Activated naive CD8-positive, alpha-beta T cell treated with anti-CD3 and anti-CD28 coated beads for 36 hours (primary cell): ENCODE measurements at places on chromosomes 7 and 10. TPM values are rescaled to one million over a fixed set of nuclear protein-coding genes. Genes with fewer than 3 reads are reported as not detected.
A peak's percentile ranks its signal among the peaks of the same experiment; 100 is the strongest.

The CTAGE8 gene
- 1.9 TPM for total RNA-seq

DNA sequence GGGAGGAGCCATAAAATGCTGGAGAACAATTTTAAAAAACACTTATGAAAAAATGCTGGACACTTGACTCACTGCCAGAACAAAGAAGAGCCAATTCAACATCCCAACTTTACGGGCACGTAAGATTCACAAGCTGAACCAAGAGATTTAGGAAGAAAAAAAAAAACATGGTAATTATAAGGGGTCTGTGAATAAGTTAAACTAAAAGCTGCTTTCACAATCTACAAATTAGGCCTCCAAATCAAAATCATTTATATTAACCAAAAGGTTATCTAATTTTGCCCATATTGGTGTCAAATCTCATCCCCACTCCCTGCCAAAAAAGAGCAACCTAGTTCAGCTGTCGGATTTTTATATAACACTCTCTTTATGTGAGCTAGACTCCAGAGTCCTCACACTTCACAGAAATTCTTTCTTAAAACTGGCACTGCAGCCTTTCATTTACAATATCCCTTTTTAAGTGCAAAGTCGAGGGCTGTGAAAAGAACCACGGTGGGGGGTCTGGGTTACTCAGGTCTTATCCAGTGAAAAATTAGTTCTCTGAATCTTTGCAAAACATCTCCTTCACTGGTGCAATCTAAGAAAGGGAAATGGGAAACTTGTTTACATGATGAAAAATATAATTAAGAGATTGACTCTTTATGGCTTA is 30.4 kb upstream of the DGKI start:
- no peak for DNase-seq

The SPDYE11 gene
- not detected for total RNA-seq

GRCh38 chr7:77537136-77537777 is at the start of gene PTPN12:
PTPN12 (plus strand) TSS chr7:77537295; CDS start chr7:77537547, 252 bp downstream.
- DNase-seq, result peak; percentile 53

DNA sequence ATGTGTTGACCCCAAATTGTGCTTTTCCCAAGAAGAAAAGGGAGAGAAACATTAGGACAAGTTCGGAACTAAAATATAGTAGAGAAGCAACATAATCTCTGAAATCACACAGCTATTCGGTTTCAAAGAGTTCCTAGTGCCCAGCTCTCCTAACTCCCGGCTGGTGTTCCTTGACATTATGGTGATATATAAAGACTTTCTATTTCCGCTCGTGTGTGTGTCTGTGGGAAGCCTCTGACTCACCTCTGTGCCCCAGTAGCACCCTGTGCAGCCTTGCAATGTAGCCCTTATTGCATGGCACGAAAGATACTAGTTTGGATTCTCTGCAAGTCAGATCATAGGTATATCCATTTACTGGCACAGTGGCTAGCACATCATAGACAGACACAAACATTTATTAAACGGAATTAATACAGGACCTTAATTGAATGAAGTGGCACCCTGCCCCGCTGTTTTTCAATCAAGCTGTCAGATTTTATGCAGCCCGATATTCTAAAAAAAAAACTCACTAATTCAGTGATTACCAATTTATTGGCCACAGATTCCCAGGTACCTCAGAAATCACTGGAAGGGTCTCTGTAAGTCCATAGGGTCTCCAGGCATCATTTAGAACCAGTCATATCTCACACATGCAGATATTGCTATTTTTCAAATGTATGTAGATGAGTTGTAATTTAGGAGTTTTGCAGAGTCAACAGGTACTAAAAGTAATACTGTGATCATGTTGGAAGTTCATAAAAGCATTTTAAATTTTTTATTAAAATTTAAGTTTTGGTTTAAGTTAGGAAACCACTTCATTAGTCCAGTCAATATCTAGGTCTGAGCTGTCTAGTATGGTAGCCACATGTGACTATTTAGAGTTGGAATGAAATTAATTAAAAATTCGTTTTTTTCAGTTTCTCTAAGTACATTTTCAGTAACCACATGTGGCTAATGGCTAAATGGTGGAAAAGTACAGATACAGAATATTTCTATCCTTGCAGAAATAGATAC is 43.3 kb downstream of the SFTPD start:
- DNase-seq, result no peak

The BAIAP2L1 gene
- total RNA-seq, result 2.3 TPM

- DNase-seq, result no peak
Measured at GRCh38 chr10:89644691-89644966, 413 bp downstream of the PANK1 start.

- DNase-seq, result no peak
Measured at GRCh38 chr7:43196379-43196778, 83.9 kb downstream of the HECW1 start.

The LEP gene
- total RNA-seq, result not detected

- DNase-seq, result no peak
Measured at GRCh38 chr7:70415179-70415972, 716.6 kb upstream of the GALNT17 start.

GRCh38 chr7:74029089-74029785 is 1.3 kb downstream of the ELN start:
- no peak for DNase-seq

The GBX1 gene
- not detected for total RNA-seq

The ZNF680 gene
- 8.8 TPM for total RNA-seq

The UROS gene
- total RNA-seq, result 50.1 TPM

- no peak for DNase-seq
Measured at GRCh38 chr10:119025336-119025735, 4.2 kb upstream of the NANOS1 start.

DNA sequence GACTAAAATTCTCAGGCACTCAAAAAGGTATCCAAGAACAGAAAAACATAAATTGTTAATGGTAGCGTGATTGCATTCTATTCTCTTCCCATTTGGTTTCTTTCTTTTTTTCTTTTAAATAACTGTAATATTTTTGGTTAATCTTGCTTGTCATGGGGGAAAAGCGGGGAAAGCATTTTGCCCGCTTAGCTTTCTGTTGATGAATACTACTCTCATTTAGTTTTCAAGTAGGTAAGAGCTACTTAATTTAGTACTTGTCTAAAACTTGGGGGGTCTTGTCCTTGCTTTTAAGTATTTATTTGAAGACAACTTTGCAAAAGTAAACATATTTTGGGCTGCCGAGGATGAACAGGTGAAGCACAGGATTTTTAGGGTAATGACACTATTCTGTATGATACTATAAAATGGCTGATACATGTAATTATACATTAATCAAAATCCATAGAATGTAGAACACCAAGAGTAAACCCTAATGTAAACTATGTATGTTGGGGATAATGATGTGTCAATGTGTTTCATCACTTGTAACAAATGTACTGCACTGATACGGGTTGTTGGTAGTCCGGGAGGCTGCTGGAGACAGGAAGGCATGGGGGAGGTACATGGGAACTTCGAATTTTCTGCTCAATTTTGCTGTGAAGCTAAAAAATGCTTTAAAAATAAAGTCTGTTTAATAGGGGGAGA is 1.7 kb downstream of the TES start:
- no peak for DNase-seq

GRCh38 chr10:43863859-43864591 is 215.3 kb upstream of the ZNF32 start:
- DNase-seq, result no peak

The TMEM120A gene
- 19.6 TPM for total RNA-seq

The ACTR1A gene
- total RNA-seq, result 51.1 TPM

DNA sequence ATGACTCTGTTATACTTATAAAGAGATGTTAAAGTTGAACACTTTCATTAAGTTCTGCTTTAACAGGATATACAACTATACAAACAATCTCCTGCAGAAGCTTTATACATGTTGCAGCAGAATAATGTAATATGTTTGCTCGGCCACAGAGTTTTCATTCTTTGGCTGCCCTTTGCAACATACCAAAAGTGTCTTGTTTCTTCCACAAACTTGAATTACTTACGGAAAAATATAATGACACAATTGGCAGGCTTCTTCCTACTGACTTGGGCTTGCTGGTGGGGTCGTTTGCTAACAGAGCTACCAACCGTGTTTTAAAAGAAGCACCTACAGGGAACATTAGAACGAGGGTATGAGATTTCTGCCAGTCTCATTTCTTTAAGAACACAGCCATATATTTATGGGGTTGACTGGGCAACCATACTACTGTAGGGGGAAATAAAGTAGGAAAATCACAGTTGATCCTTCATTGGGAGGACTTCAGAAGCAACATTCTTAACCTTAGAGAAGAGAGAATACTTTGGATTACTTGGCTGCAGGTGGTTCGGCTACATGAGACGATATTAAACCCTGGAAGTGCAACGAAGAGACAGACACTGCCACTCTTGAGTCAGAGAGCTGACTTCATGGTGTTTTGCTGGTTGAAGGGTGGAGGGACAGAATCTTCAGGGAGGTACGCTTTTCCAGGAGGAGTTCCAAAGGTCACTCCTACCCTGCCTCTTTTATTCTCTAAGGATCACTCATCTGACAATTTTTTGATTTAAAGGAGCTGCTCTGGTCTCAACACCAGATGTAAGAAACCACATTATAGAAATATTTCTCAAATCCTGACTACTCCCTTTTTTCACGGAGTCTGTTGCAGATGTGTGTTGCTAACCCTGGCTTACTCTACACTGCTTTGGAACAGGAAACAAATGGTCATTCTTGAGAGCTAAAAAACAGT is 123.9 kb downstream of the SEMA3C start:
- DNase-seq, result no peak

DNA sequence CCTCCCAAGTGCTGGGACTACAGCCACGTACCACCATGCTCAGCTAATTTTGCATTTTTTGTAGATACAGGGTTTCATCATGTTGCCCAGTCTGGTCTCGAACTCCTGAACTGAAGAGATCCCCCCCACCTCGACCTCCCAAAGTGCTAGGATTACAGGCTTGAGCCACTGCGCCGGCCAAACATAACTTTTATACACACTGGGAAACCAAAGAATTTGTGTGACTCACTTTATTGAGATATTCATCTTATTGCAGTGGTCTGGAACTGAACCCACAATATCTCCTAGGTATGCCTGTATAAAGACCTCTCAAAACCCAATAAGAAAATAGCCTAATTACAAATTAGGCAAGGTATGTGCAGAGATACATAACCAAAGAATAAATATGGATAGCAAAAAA is 182.6 kb upstream of the FEZF1 start:
- no peak for DNase-seq

The NANOS1 gene
- total RNA-seq, result 0.16 TPM

- no peak for DNase-seq
Measured at GRCh38 chr7:44912775-44913347, 27.5 kb upstream of the PURB start.

GRCh38 chr10:44395396-44395795 is 10.5 kb upstream of the CXCL12 start:
- no peak for DNase-seq

- no peak for DNase-seq
Measured at GRCh38 chr7:32048970-32049491, 21.2 kb downstream of the PDE1C start.

The TMEM273 gene
- total RNA-seq, result 0.76 TPM
